Hematopoietic multipotent progenitor cell treated with erythropoietin and hydrocortisone succinate and interleukin-3 and kit ligand, for 6 days (in vitro differentiated cells): ENCODE measurements at places on chromosomes 12 and 14.

GRCh38 chr14:60926002-60926401 lies 54.9 kb downstream of the TRMT5 start:
- no peak for DNase-seq

DNA sequence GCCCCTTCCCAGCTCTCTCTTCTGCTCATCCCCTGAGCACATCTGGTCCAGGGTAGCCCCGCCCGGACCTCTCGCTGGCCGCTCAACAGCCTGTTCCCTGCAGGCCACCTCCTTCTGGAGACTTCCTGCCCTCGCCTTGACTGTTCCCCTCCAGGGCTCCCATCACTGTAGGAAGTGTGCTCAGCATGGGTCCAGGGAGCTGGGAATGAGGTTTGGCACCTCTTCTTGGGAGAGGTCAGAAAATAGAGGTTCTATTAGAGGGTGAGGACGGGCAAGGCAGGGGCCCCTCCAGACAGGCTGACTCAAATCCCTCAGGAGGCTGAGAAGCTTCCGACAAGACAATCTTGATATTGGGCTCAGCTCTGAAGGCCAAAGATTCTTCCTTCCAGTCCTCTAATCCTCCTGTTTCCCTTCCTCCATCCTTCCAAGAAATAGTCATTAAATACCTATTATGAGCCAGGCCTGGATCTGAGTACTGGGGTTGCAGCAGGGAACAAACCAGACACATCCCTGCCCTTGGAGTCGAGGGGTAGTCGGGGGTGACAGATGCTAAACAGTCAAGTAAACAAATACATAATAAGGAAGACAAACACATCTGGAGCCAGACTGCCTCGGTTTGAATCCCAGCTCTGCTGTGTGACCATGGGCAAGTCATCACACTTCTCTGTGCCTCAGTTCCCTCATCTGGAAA lies 30.6 kb downstream of the CMKLR1 start:
- DNase-seq, result no peak

GRCh38 chr14:104609666-104610065 lies 5.1 kb upstream of the TMEM179 start:
- DNase-seq, result no peak

DNA sequence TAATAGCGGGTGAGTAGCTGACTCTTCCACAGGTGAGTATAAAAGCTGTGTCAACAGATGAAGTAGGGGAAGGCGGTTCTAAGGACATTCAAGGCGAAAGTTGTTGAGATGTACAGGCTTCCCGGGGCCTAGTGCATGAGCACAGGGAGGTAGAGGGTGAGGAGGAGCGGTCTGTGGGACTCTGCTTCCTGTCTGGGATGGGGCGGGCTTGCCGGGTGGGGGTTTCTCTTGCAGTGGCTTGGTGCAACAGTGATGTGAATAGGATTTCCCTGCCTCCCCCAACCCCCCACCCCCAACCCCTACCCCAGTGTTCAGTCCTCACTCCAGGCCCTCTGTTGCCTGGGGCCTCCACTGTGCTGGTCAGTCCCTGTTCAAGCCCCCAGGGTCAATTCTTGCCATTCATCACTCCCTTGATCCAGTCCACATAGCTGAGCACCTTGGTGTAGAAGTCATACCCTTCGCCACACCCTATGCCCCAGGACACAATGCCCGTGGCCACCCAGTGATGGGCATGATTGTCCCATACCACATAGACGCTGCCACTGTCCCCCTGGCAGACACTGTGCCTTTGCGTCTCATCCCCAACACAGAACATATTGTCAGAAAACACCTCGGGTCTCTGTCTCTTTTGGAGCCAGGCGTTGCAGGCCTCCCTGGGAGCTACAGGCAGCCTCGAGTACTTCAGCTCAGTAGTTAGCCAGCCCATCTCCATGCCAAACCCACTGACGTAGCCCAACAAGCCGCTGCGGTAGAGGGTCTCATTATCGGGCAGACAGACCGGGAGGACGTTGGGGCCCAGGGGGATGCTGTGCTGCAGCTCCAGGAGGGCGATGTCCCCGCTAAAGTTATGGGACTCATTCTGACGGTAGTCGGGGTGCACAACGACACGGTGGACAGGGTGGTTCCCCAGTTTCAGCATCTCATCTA lies 4.0 kb upstream of the C1R start:
- DNase-seq, result no peak

- no peak for DNase-seq
These were observed 19.4 kb downstream of the KTN1 start for GRCh38 chr14:55599250-55599879.

GRCh38 chr14:26606729-26607312 lies 9.0 kb upstream of the NOVA1 start:
- DNase-seq, result no peak

DNA sequence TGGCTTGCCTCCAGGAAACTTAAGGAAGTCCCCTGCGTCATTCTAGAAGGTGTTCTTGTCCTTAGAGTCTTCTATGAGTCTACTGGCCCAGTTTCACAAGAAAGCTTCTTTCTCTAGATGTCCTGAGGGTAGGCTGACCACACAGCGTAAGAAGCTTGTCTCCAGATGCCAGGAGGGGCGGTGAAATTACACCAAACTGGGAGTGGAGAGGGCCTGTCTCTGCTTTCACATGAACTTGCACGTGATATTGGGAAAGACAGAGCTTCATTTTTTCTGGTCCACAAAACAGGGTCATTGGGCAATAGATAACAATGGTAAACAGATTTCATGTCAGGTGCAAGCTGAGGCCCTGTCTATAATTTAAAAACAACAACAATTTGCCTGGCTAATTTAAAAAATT lies 85.7 kb upstream of the TBX3 start:
- DNase-seq, result no peak

GRCh38 chr12:80498059-80498728 lies 54.2 kb downstream of the PTPRQ start:
- no peak for DNase-seq

DNA sequence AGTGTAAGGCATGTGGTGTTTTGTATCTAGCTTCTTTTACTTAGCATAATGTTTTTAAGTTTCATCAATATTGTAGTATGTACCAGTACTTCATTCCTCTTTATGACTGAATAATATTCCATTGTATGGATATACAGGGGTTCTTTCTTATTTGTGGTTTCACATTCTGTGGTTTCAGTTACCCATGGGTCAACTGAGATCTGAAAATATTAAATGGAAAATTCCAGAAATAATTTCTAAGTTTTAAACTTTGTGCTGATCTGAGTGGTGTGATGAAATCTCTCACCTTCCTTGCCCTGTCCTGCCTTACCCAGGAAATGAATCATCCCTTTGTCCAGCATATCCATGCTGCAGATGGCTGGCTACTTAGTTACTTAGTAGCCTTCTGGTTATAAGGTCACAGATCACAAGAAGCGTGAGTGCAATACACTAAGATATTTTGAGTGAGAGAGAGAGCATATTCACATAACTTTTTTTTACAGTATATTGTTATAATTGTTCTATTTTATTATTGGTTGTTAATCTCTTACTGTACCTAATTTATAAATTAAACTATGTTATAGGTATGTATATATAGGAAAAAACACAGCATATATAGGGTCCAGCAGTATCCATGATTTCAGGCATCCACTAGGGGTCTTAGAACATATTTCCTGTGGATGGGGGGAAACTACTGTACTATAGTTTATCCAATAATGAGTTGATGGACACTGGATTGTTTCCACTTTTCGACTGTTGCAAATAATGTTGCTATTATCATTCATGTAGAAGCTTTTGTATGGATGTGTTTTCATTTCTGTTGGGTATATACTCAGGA lies 59.6 kb upstream of the LRTM2 start:
- no peak for DNase-seq

- DNase-seq, result no peak
These were observed 25.0 kb downstream of the MFAP5 start for GRCh38 chr12:8637666-8638065.
